ENCODE measurements at places on chromosomes 1 and 21.

- DNase-seq, result no peak
These were observed 75.6 kb upstream of the CNTN2 start for GRCh38 chr1:204967451-204967850.

DNA sequence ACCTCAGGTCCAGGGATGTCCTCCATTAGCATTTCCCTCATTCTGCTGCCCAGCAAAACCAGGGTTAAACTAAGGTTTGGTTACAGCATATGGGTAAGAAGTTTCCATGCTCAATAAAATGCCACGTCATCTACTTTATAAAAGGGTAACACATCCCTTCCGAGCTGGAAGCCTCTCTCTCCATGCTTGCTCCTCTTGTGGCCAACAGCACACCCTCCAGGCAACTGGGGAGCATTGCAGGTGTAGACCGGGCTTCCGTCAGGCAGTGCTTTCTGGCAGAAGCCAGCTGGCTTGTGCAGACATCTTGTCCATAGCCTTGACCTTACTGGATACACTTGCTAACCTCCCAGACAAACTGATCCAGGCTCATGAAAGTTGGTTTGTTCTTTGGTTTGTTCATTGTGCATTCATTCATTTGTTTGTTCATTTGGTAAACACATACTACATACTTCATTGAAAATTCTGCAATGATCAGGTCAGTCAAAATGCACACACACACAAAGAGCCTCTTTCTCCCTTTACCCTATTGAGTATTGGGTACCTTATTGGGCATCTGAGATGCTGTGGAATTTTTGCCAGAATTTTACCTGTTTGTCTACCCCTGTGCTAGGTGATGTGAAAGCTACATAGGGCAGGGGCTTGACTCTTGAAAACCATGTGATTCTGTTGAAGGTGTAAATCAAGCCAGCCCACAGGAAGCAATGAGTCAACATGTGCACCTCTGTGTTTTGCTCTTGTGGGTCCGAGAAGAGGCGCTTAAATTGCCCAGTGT lies 422.8 kb downstream of the CAMTA1 start:
- DNase-seq, result no peak

GRCh38 chr1:218366322-218367052 lies 21.4 kb downstream of the TGFB2 start:
- no peak for DNase-seq

- DNase-seq, result no peak
These were observed 67.3 kb downstream of the SLC35F3 start for GRCh38 chr1:233971753-233972152.

- no peak for DNase-seq
These were observed 76.9 kb upstream of the GFI1 start for GRCh38 chr1:92563457-92564216.

DNA sequence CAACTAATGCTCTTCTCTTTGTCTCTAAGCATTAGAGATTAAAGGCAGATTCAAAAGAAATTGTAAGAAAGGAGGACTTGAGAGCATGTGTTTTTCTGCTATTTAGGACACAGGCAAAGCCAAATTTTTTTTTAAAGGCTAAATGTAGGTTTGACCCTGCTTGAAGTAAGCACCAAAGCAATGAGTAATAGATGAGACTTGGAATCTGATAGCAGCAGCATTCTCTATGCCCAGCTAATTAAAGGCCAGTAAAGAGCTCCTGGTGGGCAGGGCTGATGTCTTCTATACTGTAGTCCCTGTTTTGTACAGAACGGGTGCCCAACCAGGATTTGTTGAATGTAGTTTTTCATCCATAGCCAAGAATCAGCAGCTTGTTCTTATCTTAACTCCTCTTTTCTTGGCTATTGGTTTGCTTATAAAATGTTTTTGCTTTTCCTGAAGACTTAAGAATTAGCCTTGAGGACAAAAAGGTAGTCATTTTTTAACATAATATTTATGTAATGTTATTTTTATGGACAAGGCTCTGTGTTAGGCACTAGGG lies 179.6 kb downstream of the LMO4 start:
- no peak for DNase-seq

GRCh38 chr1:6987940-6988339 lies 202.7 kb downstream of the CAMTA1 start:
- no peak for DNase-seq

GRCh38 chr1:172246521-172247390 lies 173.7 kb upstream of the C1orf105 start:
- DNase-seq, result no peak

GRCh38 chr1:163047951-163048659 lies 21.1 kb upstream of the RGS4 start:
- no peak for DNase-seq

DNA sequence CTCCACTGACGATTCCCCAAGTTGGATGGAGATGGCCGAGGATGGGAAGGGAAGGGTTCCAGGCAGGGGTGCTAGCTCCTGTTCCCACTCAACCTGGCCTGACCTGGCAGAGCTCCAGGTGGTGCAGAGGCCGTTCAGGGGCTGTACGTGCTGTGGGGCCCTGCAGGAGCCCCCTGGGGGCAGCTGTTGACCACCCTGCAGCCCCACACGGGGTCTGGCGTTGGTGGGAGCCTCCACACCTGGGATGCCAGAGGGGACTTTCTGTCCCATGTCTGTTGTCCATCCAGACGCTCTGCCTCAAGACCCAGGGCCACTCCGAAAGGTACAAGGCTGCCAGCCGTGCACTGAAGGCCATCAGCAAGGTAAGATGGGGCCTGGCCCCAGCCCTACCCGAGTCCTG lies 20.0 kb downstream of the ARHGEF16 start:
- no peak for DNase-seq

GRCh38 chr21:26962621-26963181 lies 4.2 kb downstream of the ADAMTS5 start:
- no peak for DNase-seq

DNA sequence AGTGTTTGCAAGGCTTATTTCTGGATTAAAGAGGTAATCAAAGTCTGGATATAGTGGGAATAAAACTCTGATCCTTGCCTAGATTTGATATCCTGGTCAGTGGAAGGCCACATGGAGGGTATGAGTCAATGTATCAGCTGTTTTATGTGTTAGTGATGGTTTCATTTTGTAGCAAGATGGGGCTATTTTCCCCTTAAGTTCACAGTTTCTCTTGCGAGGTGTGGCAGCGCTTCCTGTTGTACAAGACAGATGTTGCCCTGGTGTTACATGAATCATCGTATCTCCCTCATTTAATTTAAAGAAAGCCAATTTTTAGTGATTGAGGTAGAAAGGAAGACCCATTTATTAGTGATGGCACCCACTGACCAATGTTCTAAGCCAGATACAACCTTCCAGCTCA lies 220.2 kb downstream of the DUSP10 start:
- DNase-seq, result no peak

- no peak for DNase-seq
These were observed 21.0 kb downstream of the PRKAA2 start for GRCh38 chr1:56666112-56666608.

- DNase-seq, result no peak
These were observed 2.9 kb downstream of the JUN start for GRCh38 chr1:58780836-58781452.

GRCh38 chr21:27448960-27449359 lies 482.1 kb upstream of the ADAMTS5 start:
- DNase-seq, result no peak

DNA sequence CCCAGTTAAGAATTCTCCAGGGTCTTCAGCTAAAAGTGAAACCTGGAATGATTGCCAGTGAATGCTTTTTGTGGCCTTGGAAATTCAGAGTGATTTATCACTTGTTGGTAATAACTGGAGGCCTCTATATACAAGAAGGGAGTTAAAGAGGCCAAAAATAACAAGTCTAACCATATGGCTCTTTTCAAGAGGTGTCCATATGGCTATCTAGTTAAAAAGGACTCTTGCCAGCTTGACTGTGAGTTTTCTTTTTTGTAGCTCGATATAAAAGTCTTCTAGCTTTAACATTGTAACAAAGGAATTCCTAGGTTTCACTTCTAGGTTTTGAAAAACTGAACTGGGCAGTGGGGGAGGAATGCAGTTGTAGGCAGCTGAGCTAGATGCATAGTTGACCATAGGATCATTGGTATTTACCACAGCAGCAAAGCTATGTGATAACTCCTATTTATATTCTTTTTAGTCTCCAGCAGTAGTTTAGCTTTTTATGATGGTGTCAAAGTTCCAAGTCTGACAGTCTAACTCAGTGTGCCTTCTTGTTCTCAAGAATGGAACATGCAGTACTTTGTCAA lies 44.4 kb downstream of the CACHD1 start:
- no peak for DNase-seq

GRCh38 chr1:203287109-203287893 lies 18.0 kb upstream of the BTG2 start:
- DNase-seq, result peak; percentile 68

DNA sequence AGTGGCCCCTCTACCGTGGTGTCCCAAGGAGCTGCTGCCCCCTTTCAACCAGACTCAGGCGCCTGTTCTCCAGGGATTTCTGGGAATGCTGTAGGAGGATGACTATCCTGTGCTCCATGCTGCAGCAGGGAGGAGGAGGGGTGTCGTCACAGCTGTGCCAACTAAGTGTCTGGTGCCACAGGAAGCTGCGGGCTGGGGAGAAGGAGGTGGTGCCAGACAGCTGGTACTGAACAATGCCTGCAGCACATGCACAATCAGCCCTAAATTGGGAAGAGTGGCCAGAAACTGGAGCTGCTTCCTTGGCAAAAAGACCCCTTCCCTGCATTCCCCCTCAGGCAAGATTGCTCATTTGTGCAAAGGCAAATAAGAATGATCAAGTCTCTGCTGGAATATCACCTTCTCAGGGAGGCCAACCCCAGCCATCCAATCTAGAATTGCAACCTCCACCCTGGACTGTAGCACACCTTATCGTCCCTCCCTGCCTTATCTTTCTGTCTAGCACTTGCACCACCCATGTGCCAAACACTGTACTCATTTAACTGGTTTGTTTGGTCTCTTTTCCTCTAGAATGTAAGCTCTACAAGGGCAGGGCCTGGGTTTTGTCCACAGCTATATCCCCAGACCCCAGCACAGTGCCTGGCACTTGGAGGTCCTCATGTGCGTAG lies 33.3 kb downstream of the LAMB3 start:
- DNase-seq, result no peak

- no peak for DNase-seq
These were observed 105.9 kb upstream of the POU3F1 start for GRCh38 chr1:38152351-38153065.
